Ammon's horn (tissue), 1 donor: ENCODE measurements at places on chromosomes 5 and 9.

DNA sequence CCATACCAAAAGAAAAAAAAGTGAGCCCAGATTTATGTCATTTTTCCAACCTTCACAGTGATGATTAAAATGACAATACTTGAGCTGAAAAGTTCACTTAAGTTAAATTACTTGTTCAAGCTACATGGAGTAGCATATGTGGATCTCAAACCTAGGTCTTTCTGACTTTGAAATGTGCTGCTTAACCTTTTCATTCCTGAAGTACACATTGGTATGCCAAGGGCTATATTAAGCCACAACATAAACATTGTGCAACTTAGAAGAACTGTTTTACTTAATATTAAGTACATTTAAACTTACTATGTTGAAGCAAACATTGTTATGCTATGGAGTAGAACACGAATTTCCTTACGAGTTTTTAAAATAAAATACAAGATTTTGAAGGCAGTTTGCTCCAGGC, 105.0 kb downstream of the GIN1 start:
- no peak for DNase-seq

DNA sequence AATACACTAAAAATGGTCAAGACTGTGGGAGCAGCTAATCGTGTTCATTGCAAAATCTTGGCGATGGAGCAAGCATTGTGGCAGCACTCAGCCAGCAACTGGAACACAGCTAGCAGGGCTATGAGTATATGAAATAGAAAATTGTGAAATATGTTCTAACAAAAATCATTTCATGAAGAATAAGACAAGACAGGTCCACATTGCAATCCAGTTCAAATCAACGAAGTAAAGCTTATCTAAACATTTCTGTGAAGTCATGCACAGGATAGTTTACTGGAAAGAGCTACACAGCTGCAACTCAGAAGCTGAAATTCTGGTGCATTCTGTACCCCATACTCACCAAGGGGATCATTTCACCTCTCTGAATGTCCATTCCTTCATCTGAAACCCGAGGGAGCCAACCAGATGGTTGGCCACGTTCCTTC, 5.3 kb upstream of the NFIL3 start:
- no peak for DNase-seq

DNA sequence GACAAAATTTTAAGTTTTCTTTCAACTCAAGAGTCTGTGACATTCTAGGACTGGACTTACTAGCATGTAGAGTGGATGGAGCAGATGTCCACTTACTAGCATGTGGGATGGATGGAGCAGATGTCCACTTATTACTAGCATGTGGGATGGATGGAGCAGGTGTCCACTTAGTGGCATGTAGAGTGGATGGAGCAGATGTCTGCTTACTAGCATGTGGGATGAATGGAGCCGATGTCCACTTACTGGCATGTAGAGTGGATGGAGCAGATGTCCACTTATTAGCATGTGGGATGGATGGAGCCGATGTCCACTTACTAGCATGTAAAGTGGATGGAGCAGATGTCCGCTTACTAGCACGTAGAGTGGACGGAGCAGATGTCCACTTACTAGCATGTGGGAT, 2.4 kb downstream of the SLC36A1 start:
- no peak for DNase-seq

- DNase-seq: no peak
These were observed 211.0 kb downstream of the SNX18 start for GRCh38 chr5:54728588-54728915.

DNA sequence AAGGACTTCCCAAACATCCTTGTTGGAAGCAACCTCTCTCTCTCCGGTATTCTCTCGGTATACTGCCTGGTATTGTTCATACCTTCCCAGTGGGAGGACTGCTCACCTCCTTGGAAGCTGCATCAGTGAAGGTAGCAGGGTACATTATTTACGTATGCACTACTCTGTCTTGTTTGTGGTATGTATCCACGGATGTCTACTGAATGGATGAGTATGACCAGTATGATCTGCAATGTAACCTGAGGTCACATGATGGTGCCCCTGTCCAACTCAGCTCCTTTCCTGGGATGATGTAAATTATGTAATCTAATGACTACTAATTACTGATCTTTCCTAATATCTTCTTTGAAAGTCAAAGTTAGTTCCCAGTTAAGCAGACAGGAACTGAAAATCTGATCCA, 32.1 kb downstream of the CEMIP2 start:
- DNase-seq: no peak

DNA sequence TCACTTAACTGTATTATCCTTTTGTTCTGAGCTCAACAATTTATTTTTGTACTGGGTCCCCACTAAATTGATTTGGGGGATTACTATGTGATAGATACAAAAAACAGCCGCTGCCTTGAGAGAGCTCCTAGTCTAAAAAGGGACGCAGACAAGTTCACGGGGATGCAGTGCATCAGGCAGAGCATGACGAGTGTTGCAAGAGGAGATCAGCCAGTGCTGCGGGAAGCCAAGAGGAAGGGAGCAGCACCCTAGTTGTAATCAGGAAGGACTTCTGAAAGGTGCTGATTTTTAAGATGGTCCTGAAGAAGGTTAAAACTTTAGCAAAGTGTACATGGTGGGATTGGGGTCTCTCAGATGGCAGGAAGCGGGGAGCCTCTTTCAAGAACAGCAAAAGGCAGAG, 15.8 kb downstream of the GALNT10 start:
- DNase-seq: peak; percentile 67

- DNase-seq: no peak
These were observed 37.0 kb downstream of the NACC2 start for GRCh38 chr9:136058084-136058483.

GRCh38 chr9:124256517-124257069, 1.2 kb upstream of the NEK6 start:
- no peak for DNase-seq
